ENCODE measurements at places on chromosomes 2 and 18.

DNA sequence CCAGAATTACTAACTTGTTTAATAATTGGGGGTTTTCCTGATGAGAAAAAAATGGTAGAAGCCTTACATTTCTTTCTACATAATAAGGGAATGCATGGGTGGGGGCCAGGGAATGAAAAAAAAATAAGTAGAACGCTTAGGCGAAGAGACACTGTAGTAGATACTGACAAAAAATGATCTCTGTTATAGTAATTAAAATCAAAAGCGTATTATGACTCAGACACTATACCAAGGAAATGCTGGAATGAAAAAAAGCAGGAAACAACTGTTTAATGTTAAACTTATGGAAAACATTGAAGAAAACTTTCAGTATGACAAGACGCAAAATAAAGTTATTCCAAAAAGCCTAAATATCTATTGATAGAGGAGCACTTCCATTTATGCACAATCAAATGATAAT, 42.9 kb downstream of the PRPF40A start:
- no peak for DNase-seq

- no peak for DNase-seq
These were observed 144.8 kb downstream of the SMAD7 start for GRCh38 chr18:48805826-48806535.

- DNase-seq, result peak; percentile 61
These were observed 239.3 kb downstream of the FBXO15 start for GRCh38 chr18:73908323-73908722.

DNA sequence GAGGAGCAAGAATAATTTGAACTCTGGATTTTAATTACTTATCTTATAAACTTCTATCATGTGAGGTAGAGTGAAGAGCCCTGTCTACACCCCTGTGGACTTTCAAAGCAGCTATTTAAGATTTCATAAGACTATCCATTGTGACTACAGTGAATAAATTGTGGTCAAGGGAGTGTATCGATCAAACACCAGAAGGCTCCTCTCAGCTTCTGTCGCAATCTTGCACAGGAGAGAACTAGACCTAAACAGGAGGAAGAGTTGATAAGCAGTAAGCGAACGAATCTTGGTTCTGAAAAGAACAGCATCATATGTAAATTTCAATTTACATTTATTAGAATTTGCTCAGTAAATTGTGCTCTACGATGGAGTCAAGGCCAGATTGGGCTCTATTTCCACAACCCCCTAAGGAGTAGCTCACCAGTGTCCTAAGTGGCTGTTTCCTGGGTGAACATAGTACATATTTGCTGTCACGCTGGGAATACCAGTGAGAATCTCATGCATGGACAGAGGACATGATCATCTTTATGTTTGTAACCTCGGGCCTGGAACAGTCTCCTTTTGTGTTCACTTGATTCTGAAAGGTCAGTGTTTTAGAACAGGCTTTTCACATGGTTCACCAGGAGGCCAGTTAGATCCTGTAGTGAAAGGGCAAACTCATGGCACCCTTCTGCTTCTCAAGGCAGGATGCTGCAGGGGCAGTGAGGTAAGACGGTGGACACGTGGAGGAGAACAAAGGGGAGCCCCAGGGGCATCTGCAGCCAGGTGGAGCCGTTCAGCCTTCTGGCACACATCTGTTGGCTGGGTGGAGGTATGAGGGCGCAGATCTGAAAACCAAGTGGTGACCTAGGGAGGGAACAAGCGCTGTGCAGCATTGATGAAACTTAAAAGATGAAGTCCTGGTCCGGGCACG, 33.3 kb downstream of the NPAS2 start:
- no peak for DNase-seq

DNA sequence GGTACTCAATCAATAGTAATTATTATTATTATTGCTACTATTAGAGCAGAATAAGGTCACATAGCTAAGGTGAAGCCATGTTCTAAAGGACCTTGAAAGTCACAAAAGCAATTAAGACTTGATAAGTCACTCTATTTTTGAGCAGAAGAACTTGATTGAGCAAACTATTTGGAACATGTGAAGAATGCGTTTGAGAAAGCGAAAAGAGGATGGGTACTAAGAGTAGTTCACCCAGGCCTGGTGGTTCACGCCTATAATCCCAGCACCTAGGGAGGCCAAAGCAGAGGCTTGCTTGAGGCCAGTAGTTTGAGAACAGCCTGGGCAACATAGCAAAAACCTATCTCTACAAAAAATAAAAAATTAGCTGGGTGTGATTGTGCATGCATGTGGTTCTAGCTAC, 7.2 kb upstream of the RTN4 start:
- DNase-seq, result no peak

DNA sequence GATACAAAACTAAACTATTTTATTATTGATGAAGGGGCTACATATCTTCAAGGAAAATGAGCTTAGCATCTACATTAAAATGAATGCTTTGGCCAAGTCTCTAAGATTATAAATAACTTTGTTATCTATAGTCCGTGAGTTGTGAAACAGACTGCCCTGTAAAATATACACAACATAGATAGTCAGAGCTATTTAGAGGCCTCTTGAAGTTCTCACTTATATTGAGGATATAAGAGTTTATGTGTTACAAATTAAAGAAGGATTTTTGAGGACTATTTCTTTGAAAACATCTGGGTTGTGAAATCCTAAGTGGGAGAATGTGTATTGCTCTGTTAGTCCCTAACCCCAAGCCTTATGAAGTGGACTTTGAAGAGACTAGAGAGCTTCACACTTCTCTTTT, 292.0 kb upstream of the CDH2 start:
- no peak for DNase-seq

GRCh38 chr2:57891086-57891712, 155.4 kb upstream of the VRK2 start:
- no peak for DNase-seq

- DNase-seq, result no peak
These were observed 90.6 kb downstream of the SKA1 start for GRCh38 chr18:50465211-50466153.

GRCh38 chr2:163984986-163985385, 249.2 kb upstream of the FIGN start:
- DNase-seq, result no peak
